Hematopoietic multipotent progenitor cell treated with erythropoietin and hydrocortisone succinate and interleukin-3 and kit ligand, for 15 days (in vitro differentiated cells): ENCODE measurements at places on chromosomes 7 and 10.

- DNase-seq, result no peak
Measured at GRCh38 chr7:158259141-158259540, 328.5 kb downstream of the PTPRN2 start.

DNA sequence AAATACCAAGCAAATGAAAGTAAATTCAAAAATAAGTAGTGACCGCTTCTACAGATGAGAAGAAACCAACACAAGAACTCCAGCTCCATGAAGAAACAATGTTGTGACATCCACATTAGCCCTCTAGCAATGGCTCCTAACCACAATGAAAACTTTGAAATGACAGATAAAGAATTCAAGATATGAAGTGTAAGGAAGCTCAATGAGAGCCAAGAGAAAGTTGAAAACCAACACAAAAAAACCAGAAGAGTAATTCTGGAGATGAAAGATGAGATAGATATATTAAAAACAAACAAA, 68.2 kb upstream of the DDC start:
- no peak for DNase-seq

DNA sequence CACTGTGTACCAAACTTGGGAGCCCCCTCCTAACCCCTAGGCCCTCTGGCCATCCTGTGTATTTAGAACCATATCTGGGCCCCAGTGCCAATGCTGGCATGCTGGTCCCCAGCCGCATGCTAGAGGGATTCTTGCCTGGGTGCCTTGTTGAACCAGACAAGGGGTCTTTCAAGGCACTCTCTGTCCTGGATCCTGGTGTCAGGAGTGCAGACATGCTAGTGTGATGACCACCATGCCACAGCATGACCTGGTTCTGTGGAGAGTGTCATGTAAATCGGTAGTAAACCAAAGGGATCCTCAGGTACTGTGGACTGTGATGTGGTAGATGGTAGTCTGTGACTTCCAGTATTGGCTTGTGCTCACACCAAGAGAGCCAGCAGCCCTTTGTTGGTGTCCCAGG, 222.2 kb upstream of the PODXL start:
- no peak for DNase-seq

DNA sequence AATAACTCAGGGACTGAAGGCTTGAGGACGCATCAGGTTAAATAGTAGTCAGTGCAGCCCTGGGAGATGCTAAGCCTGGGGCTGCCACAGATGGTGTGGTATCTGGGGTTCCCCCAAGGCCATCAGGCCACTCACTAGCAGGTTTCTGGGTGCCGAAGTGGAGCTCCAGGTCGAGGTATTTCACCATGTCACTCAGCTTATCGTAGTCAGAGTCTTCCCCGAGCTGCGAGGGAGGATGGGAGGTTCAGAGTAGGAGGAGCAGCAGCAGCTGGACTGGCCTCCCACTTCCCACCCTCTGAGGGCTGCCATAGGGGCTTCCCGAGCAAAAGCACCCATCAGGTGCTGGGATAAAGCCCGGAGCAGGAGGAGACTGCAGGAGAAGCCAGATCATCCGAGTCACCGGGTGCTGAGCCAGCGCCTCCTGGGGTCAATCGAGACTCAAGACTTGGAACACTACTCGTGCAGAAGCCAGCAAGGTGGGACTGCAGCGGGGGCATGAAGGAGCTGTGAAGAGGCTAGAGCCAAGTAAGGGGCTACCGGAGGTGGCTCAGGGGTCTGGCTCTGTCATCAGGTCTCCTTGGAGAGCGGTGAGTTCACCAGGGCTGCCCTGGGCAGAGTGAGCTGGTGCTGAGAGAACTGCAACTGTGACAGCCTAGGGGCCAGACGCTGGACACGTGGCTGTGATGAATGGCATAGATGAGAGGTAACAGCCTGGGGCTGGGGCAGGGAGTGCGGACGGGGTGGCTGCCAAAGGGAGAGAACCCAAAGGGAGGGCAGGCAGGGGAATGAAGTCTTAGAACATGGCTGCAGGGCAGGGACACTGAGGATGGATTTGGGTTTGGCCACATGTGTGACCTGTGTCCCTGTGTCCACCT, 45.3 kb downstream of the GRID2IP start:
- no peak for DNase-seq

- DNase-seq, result no peak
Measured at GRCh38 chr7:27200761-27201579, 1.1 kb upstream of the HOXA13 start.

GRCh38 chr10:84511106-84511505, 182.7 kb downstream of the CCSER2 start:
- no peak for DNase-seq
